ENCODE measurements at places on chromosomes 13 and 19.

GRCh38 chr13:50412046-50412617 lies 396.9 kb downstream of the KCNRG start:
- DNase-seq = no peak

DNA sequence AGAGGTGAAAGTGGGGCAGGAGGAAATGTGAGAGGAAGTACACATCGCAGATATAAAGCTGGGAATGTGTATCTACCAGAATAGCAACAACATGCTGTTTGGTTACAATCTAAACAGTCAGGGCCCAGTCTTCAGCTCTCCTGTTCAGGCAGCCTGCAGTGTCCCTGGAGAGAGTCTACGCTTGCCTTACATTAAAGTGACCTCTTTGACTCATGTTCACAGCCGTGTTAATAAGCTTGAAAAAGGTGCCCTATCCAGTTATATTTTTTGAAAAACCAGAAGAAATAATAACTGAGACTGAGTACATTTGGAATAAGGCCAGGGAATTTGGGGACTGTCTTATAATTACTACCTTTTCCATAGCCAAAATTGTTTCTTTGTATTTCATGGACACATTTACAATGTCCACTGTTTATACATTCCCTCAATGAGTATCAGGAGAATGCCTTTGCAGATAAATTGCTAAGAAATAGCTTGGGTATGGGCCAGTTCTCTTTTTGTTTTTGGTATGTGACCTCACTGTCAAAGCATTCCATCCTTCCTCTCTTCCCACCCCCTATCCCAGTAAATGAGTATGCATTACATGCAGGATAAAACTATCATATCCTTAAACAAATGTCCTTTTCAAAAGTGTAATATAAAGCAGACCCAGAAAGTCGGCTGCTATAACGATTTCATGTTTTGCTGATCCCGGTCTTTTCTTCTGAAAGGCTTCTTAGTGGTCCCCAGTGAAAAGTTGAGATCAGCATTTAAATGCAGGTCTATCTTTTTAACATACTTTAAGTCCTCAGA lies 82.6 kb downstream of the PCDH9 start:
- no peak for DNase-seq

GRCh38 chr13:23696610-23697009 lies 126.4 kb downstream of the TNFRSF19 start:
- DNase-seq = no peak

GRCh38 chr13:78806457-78806856 lies 147.5 kb upstream of the OBI1 start:
- DNase-seq = no peak

GRCh38 chr13:109977212-109977968 lies 191.0 kb upstream of the IRS2 start:
- DNase-seq = no peak

GRCh38 chr19:42401365-42402303 lies 11.5 kb upstream of the CNFN start:
- no peak for DNase-seq

DNA sequence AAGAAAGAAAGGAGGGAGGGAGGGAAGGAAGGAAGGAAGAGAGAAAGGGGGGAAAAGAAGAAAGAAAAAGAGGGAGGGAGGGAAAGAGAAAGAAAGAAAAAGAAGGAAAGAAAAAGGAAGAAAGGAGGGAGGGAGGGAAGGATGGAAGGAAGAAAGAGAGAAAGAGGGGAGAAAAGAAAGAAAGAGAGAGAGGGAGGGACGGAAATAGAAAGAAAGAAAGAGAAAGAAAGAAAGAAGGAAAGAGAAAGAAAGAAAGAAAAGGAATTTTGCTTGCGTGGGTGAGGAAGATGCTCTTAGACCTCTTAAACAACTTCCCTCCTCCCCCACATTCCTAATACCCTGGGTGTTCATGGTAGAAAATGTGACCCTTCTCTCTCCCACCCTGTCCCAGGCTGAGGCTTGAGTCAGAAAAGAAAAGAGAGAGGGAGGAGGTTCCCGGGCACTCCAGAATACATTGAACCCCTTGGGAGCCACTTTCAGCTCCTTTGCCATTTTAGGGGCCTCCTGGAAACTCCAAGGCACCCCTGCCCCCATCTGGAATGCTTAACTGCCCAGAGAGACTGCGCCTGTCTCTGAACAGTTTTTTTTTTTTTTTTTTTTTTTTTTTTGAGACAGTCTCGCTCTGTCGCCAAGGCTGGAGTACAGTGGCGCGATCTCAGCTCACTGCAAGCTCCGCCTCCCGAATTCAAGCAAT lies 9.2 kb upstream of the KANK3 start:
- no peak for DNase-seq

- DNase-seq = no peak
Measured at GRCh38 chr19:44530777-44531176, 1.3 kb upstream of the CEACAM20 start.

GRCh38 chr13:113084094-113084942 lies 21.3 kb upstream of the F7 start:
- no peak for DNase-seq

- no peak for DNase-seq
Measured at GRCh38 chr19:19434483-19435045, 29.1 kb downstream of the GATAD2A start.

DNA sequence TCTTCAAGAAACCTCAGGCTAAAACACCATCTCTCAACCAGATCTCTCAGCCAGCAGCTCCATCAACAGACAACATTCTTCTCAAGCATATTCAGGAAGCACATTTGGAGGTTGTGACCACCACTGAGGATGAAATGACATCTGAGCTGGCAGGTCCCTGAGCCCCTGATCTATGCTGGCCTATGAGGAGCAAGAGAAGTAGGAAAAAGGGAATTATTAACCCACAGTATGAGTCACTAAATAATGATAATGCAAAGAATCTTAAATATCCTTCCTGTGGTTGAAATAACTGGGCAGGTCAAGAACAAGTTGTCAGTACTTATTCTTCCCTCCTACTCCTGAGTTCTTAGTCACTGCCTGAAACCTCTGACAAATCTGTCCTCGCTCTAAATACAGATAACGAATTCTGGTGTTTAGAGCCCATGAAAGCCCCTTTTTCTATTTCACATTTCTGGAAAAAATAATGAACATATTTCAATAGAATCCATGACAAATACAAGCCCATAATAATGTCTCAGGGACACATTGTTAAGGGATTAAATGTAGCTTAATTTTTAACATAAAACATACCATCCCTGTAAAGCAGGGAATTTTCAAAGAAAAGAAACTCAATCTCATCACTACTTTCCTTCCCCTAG lies 225.8 kb upstream of the IRS2 start:
- no peak for DNase-seq

DNA sequence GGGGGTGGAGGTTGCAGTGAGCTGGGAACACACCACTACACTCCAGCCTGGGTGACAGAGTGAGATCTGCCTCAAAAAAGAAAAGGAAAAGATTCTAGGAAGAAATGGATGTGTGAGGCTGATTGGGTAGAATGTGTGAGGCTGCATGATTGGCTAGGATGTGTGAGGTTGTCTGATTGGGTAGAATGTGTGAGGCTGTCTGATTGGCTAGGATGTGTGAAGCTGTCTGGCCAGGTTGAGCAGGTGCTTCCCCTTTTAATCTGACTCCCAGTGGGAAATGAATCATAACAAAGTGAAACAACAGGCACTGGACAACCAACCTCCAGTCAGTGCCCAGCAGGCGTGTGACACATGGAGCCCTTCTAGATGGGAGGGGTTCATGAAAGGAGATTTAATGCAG lies 14.7 kb downstream of the C13orf46 start:
- no peak for DNase-seq

GRCh38 chr19:55640577-55641425 lies at the start of gene ZNF580:
ZNF580 (plus strand) TSS chr19:55641002; CDS start chr19:55642509, 1,507 bp downstream.
- peak; percentile 60 for DNase-seq

- DNase-seq = no peak
Measured at GRCh38 chr19:28578786-28579505, 634.0 kb downstream of the UQCRFS1 start.

DNA sequence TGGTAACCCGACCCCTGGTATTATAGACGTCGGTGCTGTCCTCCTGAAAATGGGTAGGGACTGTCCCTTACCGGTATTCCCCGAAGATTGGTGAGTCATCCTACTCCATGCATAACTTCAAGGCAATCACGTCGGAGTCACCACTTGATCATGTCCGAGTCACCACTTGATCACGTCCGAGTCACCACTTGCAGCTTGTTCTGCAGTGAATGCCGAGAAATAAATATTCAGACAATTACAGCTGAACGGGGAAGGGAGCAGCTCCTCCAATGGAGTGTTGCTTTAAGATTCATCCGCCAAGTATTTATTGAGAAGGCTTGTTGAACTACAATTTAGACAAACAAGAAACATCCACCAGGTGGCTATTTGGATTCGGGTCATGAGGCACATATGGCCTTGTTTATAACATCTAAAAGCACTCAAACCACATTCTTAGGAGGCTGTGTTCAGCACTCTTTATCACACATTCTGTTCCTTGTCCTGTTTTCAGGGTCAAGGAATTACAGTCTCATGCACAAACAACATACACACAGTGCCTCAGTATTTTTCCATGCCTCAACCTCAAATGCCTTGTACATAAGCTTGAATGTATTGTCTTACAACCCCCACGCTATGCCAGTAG lies 43.1 kb downstream of the ZNF726 start:
- no peak for DNase-seq

DNA sequence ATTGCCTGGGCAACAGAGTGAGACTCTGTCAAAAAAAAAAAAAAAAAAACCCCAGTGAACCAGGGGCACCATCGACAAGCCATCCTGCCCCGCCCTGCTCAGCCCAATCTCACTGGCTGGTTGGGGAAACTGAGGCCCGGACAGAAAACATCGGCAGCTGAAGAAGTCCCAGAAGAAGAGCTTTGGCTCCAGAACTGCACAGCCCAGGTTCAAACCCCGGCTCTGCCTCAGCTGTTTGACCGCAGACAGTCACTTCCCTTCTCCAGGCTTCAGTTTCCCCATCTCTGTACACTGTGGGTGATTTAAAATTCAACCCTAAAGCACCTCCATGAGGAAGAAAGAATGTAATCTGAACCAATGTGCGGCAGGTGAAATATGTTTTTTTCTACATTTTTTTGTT lies 9.4 kb upstream of the SEMA6B start:
- no peak for DNase-seq

GRCh38 chr13:73616861-73617260 lies 517.3 kb downstream of the KLF12 start:
- DNase-seq = no peak

GRCh38 chr13:111076155-111077013 lies 38.7 kb upstream of the ARHGEF7 start:
- no peak for DNase-seq

Measured in left renal cortex interstitium (tissue), 4 donors.